Activated CD4-positive, alpha-beta T cell treated with anti-CD3 and anti-CD28 coated beads for 24 hours (primary cell): ENCODE measurements at places on chromosomes 1 and 21.

- no peak for DNase-seq
Measured at GRCh38 chr1:22088331-22088730, 35.8 kb downstream of the CDC42 start.

DNA sequence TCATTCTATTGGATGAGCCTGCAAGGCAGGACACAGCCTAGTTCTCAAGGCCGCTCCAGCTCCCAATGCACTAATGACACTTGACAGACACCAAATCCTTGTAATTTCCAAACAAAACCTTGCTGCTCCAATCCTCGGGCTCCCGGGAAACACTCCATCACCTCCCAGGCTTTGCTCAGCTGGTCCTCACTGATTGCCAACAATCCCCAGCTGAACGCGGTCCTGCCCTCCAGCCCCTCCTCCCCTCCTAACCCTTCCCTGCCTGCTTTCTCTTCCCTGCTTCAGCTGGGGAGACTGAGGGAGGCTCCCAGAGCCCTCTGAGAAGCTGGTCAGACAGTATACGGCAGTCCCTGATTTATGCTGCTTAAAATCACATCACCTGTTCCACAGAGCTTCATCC, 114.4 kb upstream of the TNR start:
- DNase-seq, result no peak

GRCh38 chr1:108947871-108948525, 15.3 kb downstream of the CLCC1 start:
- DNase-seq, result no peak

GRCh38 chr1:87636198-87636892, 307.7 kb downstream of the LMO4 start:
- no peak for DNase-seq

GRCh38 chr1:209780268-209780667, 4.1 kb downstream of the C1orf74 start:
- DNase-seq, result no peak

DNA sequence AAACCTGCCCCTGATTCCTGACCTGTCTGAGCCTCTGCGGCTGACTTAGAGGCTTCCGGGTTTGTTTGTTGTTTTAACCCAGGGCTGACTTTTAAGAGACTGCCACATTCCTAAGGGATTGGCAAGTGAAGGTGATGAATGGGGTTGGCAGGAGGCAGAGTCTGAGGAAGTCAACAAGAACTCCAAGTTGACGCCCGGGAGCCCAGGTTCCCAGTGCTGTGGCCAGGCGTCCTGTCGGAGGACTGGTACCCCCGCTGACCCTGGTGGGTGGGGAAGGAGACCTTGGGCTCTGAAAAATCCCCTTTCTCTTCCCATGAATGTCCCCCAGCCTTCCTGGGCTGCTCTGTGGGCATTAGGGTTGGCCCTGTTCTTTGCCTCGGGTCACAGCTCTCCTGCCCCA, 19.7 kb upstream of the EPS8L3 start:
- DNase-seq, result no peak

DNA sequence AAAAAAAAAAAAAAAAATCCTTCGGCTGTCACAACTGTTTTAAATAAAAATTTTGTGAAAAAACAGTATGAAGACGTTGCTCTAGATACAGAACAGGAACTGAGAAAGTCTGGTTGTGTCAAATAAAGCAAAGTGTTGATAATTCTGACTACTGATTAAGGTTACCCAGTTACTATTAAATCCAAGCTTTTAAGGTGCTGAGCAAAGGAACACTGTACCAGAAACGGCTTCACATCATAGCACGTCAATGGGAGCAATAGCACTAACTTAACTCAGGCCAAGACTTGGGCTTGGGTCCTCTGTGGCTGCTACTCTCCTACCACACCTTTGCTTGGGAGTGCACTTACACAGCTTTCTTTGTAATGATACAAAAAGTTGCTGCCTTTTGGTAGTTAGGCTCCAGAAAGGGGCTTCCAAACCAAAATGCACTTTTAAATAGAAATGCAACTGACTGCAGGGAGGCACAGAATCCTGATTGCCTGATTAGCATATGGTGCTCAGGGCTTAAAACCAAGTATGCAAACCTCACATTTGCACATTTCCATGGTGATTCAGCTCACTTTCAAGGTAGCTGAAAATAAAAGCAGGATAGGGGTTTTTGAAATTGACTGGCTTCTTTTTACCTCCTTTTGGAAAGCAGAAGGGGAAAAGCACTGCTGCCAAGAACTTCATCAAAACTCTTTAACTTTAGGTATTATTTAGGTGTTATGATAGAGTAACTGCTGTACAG, 6.3 kb downstream of the MCL1 start:
- DNase-seq, result no peak

DNA sequence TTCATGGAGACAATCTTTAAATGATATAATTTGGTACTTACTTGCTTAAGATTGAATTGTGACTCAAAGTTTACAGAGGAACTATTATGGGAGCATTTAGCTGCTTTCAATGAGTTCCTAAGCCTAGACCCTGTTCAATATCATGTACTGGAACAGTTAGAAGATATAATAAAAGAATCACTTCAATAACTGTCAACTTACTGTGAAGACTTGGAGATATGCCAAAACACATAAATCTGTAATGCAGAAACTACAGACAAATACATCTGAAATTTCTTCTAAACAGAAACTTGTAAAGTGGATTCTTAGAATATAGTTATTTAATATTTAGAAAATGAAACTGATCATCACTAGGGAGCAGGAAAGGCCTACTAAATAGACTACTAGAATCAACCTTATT, 259.3 kb downstream of the HLX start:
- no peak for DNase-seq

DNA sequence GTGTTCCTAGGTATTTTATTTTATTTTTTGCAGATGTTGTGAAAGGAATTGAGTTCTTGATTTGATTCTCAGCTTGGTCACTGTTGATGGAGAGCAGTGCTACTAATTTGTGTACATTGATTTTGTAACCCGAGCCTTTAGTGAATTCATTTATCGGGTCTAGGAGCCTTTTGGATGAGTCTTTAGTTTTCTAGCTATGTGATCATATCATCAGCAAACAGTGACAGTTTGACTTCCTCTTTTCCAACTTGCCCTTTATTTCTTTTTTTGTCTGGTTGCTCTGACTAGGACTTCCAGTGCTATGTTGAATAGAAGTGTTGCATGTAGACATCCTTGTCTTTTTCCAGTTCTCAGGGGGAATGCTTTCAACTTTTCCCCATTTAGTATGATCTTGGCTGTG, 138.9 kb downstream of the LHX8 start:
- no peak for DNase-seq

DNA sequence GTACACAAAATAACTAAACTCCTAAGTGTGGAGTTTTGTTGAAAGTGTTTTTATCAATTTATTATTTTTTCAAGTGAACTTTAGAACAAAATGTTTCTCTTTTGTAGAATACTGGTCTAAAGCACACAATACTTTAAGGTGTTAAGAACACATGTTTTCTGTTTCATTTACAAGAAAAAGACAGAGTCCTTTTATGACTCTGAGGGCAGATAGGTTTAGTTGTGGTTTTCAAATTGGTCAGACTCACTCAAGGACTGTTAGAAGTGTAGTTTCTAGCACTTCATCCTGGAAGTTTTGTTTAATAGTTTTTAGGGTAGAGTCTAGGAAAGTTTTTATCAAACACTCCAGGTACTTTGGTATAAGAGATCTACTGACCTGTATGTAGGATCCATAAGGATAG, 376.5 kb downstream of the LRRIQ3 start:
- no peak for DNase-seq

GRCh38 chr21:14964621-14965020, 100.2 kb downstream of the NRIP1 start:
- DNase-seq, result no peak

DNA sequence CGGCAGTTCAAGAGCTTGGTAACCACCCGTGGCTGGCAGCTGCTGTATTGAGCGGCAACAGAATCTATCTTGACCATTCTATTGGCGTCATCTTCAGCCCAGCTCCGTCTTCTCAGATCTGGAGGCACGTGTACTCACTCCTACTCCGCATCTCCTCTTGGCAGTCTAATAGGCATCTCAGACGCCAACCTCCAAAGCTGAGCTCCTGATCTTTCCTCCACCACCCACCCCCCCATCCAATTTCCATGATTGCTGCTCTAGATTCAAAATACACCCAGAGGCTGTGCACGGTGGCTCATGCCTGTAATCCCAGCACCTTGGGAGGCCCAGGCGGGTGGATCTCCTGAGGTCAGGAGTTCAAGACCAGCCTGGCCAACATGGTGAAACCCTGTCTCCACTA, 84.6 kb upstream of the CASZ1 start:
- DNase-seq, result no peak

DNA sequence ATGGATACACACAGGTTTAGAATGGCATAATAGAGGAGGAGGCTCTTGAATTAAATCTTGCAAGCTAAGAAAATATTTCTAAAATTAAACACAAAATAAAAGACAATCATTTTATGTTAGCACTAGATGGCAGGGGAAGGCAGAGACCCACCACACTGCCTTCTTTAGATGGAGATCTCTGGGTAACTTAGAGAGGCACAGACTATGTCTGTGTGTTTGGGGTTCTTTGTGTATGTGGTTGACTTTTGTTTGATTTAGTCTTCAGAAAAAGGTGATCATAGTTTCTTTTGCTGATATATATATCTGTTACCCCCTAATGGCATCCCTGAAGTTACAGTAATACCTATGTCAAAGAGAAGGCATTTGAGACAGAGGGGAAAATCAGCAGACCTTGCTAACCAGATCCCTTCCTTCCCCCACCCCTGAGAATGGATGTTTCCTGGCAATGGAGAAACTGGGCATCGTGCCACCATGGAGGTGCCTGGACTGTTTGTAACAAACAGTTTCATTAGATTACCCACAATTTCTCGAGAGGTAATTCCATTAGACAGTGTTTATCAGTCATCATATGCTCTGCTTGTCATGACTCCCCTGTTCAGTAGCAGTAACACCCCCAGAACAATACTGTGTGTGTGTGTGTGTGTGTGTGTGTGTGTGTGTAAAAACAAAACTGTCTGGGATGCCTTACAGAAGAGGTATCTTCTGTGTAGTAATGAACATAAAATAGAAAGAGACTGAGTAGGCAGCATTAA, 228.3 kb upstream of the DEPDC1 start:
- no peak for DNase-seq

DNA sequence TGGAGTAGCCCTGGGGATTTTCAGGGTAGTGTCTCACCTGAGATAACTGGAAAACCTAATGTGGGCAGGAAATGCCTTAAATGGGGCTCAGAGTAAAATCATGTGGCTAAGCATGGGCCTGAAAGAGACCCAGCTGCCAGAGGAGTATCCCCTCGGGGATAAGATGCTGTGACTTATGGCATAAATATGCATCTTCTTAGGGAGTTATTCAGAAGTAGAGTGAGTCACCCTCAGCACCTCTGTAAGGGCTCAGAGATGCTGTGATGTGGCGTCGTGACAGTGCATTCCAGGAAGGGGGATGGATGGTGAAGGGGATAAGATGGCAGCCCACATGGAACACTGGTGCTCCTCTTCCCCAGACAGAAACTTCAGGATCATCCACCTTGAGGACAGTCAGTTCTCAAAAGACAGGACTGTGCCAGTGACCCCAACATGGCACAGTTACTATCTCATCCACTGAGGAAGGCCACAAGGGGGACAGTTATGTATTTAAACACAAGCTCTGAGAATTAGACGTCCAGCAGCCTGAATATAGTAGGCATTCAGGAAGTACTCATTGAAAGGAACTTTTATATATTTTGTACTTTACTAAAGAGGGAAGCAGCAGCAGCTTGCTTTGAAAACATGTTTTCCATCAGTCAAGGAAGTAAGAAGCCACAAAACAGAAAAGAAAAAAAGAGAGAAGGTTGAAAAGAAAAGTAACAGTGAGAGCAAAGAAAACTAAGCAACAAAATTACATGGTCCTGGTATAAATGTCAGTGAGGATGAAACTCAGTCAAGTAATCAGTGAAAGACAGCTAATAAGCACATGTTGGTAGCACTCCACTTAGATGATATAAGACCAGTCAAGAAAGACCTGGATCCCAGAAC, 8.3 kb downstream of the IL24 start:
- no peak for DNase-seq

DNA sequence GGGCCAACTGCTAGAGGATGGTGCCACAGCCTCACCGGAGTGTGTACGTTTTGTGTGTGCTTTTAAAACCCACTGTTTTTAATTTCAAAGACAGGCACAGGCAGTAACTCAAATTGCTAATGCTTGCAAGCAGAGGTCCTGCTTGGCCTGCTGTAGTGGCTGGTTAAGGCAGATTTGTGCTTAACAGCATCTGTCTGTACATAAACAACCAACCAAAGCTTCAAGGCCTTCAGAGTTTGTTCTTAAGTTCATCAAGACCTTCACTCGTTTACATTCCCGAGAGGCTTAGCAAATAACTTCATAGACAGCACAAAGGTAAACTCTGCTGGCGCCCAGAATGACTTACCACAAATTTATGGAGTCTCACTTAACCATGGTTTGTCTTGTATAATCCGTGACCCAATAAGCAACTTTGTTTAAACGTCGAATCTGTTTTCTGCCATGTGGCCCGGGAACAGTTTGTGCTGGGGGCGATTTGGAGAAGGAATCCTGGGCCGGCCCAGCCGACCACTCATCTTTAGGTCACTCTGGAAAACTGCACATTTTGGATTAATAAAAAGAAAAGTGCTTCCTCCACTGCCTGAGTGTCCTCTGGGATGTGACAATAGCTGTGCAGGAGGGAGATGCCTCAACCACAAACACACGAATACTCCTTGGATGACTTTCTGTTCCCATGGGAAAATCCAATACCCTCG, 58.1 kb downstream of the CAPZB start:
- no peak for DNase-seq

GRCh38 chr1:208433086-208433485, 188.9 kb upstream of the PLXNA2 start:
- DNase-seq, result no peak

GRCh38 chr1:58709540-58710175, 9.8 kb upstream of the MYSM1 start:
- DNase-seq, result no peak

- DNase-seq, result no peak
Measured at GRCh38 chr1:58852731-58853485, 69.1 kb upstream of the JUN start.

DNA sequence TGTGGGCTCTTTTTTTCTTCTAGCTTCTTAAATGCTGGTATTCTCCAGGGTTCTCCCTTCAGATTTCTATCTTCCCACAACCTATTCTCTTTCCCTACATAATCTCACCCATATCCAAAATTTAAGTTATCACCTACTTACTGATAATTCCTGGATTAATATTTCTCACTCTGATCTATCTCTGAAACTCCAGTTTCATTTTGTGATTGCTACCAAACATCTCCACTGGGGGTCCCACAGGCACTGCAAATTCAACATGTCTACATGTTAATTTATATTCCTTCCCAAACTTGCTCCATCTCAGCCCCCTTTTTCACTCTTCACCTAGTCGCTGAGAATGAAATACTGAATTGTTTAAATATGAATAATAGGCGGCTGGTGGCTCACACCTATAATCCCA, 9.9 kb upstream of the C1orf141 start:
- no peak for DNase-seq

GRCh38 chr1:27596986-27597385, 7.0 kb downstream of the AHDC1 start:
- DNase-seq, result no peak
